HT-29 (cell line): ENCODE measurements at places on chromosomes 5 and 9. TPM values are rescaled to one million over a fixed set of nuclear protein-coding genes. Genes with fewer than 3 reads are reported as not detected.

The DNAH5 gene
- total RNA-seq: 0.73 and 1.1 TPM in 2 replicates

GRCh38 chr9:97666907-97667686, 30.0 kb downstream of the XPA start:
- no peak for DNase-seq

The OR1Q1 gene
- not detected in 2 replicates for total RNA-seq

The FIBCD1 gene
- 0.03 and 1.5 TPM in 2 replicates for total RNA-seq

DNA sequence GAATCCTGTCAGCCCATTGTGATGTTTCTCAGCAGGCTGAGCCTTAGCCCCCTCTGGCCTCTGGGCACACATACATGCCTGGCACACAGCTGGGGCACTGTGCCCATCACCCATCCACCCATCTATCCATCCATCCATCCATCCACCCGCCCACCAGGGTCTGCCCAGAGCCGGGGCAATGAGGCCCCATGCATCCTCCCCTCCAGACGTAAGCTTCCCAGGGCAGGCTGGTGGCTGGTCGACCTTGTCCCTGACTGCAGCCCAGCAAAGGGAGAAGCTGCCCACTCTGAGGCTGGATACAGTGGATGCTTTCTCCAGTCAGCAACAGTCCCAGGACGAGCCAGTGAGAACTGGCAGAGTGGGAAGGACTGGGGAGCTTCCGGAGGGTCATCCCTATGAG, 21.1 kb upstream of the SLC25A51 start:
- no peak for DNase-seq

DNA sequence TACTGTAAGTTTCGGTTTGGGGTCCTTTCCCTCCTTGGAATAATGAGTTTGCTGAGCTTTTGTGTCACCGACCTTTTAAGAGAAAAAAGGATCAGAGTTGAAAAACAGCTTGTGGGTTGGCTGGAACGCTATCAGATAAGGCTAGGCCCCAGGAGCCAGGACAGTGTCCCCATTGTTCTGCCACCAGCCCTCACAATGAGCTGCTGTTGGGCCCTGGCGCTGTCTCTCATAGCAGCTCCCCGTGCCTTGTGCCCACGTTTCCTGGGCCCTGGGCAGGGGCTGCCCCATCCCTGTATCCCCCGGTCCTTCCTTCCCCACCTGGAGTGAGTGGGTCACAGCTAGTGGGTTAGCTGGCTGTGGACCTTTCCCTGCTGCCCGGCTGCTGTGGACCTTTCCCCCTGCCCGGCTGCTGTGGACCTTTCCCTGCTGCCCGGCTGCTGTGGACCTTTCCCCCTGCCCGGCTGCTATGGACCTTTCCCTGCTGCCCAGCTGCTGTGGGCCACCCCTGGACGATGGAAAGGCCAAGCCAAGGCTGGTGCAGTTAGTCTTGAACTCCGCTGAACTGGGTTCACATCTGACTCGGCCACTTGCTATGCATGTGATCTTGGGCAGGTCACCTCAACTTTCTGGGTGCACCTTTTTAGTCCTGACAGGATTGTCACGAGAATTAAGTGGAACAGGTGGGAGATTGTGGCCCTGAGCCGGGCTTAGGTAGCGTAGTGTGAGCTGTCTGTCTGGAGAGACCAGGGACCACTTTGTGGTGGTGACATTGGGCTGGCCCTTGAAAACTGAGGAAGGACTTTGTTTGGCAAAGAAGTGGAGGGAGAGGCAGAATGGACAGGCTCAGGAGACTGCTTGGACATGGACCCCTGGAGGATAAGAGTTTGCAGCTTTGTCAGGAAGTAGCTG, 99.5 kb downstream of the DAB2IP start:
- peak; percentile 78 for DNase-seq

GRCh38 chr9:107169796-107170195, 113.3 kb upstream of the RAD23B start:
- no peak for DNase-seq

- DNase-seq: no peak
Observed at GRCh38 chr5:109196087-109196822, 213.5 kb downstream of the PJA2 start.

DNA sequence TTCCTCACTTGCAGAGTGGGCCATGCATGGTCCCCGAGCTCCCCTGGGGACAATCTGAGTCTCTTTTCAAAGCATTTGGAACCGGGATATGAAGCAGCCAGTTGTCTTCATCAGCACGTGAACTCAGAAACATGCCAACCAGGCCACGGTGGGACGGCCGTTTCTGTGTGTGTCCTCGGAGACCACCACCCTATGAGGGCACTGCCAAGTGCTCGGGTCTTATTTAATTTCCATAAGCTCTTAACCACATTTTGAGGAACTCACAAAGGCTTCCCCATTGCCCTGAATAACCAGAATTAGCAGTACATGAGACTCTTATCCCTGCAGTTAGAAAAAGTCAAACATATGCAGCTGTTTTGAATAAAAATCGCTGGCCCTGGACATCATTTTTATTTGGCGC, 60.1 kb downstream of the OTULIN start:
- no peak for DNase-seq

- DNase-seq: no peak
Observed at GRCh38 chr9:21404146-21404545, 4.8 kb upstream of the IFNA8 start.

The GCNT4 gene
- total RNA-seq: not detected in 2 replicates

The SHOC1 gene
- not detected in 2 replicates for total RNA-seq

The LMX1B gene
- total RNA-seq: not detected in 2 replicates

The APBA1 gene
- 0.25 and 2.7 TPM in 2 replicates for total RNA-seq

DNA sequence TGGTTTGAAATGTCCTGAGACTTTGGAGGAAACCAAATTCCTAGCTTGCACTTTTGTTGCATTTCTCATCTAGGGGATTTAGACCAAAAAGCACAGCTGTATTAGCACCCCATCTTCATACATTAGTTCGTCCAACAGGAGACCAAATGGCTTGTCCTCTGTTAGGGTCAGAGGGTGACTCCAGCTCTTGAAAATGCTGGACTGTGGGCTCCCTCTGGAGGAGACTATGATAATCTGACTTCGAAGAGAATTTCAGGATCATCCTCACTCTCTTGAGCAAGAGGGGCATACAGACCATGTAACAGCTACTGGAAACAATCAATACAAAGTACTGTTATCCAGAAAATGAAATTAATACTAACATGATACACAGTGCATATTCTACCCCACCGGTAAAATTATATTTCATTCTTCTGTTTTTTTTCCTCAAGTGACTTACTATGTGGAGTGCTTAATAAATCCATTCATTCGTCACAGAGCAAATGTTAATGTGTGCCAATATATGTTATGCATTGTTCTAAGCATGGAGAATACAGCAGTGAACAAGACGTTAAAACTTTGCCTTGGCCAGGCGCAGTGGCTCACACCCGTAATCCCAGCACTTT, 63.7 kb upstream of the PPP2CA start:
- peak; percentile 82 for DNase-seq

- DNase-seq: no peak
Observed at GRCh38 chr9:71878327-71879274, 32.4 kb downstream of the ABHD17B start.

DNA sequence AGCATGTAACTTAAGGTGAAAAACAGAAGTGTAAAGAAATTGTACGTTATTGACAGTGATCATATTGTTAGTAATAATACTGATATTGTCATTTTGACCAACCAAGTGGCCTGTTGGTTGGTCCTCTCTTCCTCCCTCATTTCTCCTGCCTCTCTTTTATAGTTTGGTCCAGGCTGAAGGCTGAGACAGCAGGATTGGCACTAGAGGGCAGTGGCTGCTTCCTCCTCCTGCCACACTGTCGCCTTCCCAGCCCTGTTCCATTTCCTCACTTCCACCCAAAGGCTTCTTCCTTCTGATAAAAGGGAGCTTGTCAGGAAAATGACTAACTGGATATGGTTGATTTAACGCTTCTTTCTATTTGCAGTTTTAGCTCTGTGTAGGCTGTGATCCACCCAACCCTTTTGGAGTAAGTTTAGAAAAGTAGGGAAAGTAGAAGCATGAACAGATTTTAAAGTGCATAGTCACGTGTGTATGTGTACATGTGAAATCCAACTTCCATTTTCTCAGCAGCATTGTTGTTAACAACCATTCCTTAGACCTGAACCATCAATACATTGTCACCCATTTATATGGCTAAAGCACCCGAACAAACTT, 35.6 kb downstream of the PTCD2 start:
- DNase-seq: peak; percentile 43

- DNase-seq: peak; percentile 49
Observed at GRCh38 chr5:60295423-60295822, 401.9 kb upstream of the PDE4D start.

DNA sequence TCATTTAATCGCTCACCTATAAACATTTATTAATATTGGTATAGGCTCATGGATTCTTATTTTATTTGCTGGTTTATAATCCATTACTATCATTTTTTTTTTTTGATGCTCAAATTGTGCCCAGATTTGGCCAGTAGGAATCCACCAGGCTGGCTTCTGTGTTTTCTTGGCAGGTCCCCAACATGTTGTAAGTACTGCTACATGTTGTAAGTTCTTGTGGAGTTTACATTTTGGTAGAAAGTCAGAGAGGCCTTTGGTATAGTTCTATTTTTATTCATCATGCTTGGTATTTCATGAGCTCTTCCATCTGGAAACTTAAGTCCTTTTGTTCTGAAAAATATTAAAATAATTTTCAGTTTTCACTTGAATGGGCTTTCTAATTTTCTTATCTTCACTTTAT, 47.1 kb downstream of the MAT2B start:
- DNase-seq: no peak

GRCh38 chr5:80780761-80781285, 126.0 kb upstream of the DHFR start:
- no peak for DNase-seq

GRCh38 chr9:135355521-135356011, 124.0 kb upstream of the PPP1R26 start:
- DNase-seq: no peak

DNA sequence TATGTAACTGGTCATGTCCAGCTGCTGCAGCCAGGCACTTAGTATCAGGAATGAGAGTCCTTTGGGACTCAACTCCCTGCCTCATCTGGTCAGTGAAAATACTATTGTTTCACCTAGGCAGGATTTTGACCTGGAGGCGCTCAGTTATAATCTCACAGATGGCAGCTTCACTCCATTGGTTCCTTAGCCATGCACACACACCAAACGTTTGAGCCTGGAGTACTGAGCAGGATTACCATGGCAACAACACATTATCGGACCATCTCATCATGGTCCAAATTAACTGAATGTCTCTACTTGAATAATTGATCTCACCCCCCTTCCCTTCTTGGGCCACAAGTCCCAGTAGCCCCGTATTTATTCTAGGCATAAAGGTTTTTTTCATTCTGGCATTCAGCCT, 15.0 kb upstream of the SREK1 start:
- DNase-seq: no peak

- no peak for DNase-seq
Observed at GRCh38 chr5:142697356-142698255, 11.7 kb upstream of the FGF1 start.

The KCNIP1 gene
- total RNA-seq: not detected in 2 replicates

- peak; percentile 44 for DNase-seq
Observed at GRCh38 chr9:78261403-78262001, 25.6 kb downstream of the CEP78 start.

DNA sequence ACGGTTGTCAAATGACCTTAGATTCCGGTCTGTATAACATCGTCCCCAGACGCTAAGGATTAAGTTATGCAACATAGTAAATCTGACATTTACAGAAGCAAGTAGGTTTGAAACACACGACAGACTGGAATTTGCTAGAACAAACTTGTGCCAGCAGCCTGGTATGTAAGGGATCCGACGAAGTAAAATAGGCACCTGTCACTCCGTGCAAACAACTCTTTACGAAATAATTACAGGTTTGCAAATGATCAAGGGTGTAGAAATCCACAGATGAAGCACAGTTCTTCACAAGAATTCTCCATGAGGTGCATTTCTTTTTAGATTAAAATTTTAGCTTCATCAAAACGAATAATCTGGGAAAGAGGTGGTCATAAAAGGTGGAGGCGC, 508 bp downstream of the MOCS2 start:
- peak; percentile 75 for DNase-seq

DNA sequence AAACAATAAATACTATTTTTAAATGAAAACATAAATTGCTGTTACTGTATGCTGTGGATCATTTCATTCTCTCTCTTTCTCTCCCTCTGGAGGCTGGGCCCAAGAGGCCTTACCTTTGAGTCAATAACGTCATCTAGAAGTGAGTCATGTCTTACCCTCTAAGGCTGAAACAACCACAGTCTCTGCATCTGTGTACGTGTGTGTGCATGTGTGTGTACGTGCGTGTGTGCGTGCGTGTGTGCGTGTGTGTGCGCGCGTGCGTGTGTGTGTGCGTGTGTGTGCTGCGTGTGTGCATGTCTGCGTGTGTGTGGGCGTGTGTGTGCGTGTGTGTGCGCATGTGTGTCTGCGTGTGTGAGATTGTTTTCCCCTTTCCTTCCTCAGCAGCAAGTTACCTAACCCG, 13.6 kb upstream of the IL17B start:
- no peak for DNase-seq

DNA sequence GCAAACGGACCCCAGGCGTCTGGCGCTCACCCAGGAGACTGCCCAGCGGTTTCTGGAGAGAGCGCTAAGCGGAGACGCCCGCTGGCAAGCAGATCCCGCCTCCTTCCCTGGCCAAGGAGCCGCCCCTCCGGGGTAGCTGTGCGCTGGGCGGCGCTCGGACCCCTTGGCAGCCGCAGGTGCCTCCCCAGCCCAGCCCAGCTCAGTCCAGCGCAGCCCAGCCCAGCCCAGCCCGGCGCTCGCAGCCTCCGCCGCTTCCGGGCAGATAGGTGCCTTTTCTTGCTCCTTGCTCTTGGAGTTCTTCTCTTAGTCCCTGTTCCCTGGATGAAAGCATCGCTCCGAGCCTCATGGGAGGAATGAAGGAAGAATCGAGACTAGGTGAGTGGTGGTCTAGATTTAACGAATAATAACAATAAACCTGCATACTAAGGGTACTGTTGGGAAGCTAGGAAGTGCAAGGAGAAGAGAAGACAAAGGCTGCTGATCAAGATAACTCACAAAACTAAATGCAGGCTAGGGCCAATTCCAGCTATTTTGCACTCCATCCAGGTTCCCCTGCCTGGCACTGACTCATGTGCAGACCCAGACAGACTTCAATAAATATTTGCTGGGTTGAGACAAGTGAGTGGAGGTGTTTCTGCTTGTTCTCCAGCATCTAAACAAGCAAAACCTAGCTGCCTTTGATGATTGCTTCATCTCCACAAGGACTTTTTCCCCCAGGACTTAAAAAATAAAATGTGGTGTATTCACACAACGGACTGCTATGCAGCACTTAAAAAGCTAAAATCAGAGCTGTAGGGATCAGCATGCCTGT, at the start of gene STK32A:
Gene STK32A, plus strand, starts transcription at position 202 of the 811 bp plus-strand sequence. CDS start 4,609 bp downstream, outside the sequence.
- no peak for DNase-seq

The RNF183 gene
- total RNA-seq: 6.1 and 7.1 TPM in 2 replicates

- no peak for DNase-seq
Observed at GRCh38 chr5:10528056-10528816, 35.6 kb upstream of the ANKRD33B start.
